ENCODE measurements at places on chromosomes 11 and 22. TPM values are rescaled to one million over a fixed set of nuclear protein-coding genes. Genes with fewer than 3 reads are reported as not detected.
A peak's percentile ranks its signal among the peaks of the same experiment; 100 is the strongest.

Gene LRRC32
- total RNA-seq: 25.8 TPM

Gene CARD18
- under 0.01 TPM for total RNA-seq

Gene LGR4
- total RNA-seq: 12.2 TPM

Gene SWAP70
- total RNA-seq: 63.0 TPM

Gene GAL3ST1
- not detected for total RNA-seq

Gene ADAMTS8
- not detected for total RNA-seq

Gene KCNJ11
- total RNA-seq: not detected

Gene C1QTNF5
- 6.5 TPM for total RNA-seq

Gene ACR
- total RNA-seq: not detected

Gene SLC5A4
- total RNA-seq: not detected

Gene SNRPD3
- 84.2 TPM for total RNA-seq

Gene PLA2G3
- 0.43 TPM for total RNA-seq

Gene ANO9
- total RNA-seq: not detected

Gene HBB
- not detected for total RNA-seq

Gene PTGDR2
- under 0.01 TPM for total RNA-seq

GRCh38 chr11:122799406-122800105 lies 38.7 kb upstream of the CRTAM start:
- peak; percentile 45 for DNase-seq

- DNase-seq: peak; percentile 57
Observed at GRCh38 chr11:60939855-60940254, 12.1 kb downstream of the SLC15A3 start.

DNA sequence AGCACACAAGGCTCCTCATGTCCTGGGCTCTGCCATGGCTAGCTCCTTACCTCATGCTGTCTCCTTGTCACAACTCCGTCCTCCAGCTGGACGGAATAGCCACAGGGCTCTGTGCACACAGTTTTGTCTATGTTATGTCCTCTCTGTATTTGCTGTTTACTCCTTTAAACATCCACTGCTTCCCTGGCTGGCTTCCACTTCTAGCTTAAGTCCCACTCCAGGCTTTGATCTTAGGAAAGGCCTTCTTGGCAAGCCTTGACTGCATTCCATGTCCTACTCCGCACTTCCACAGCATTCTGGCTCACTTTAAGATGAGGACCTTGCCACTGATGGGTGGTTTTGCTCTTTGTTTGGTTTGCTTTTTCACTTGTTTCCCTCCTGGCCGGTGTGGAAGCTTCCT lies 22.9 kb upstream of the ROBO3 start:
- no peak for DNase-seq

DNA sequence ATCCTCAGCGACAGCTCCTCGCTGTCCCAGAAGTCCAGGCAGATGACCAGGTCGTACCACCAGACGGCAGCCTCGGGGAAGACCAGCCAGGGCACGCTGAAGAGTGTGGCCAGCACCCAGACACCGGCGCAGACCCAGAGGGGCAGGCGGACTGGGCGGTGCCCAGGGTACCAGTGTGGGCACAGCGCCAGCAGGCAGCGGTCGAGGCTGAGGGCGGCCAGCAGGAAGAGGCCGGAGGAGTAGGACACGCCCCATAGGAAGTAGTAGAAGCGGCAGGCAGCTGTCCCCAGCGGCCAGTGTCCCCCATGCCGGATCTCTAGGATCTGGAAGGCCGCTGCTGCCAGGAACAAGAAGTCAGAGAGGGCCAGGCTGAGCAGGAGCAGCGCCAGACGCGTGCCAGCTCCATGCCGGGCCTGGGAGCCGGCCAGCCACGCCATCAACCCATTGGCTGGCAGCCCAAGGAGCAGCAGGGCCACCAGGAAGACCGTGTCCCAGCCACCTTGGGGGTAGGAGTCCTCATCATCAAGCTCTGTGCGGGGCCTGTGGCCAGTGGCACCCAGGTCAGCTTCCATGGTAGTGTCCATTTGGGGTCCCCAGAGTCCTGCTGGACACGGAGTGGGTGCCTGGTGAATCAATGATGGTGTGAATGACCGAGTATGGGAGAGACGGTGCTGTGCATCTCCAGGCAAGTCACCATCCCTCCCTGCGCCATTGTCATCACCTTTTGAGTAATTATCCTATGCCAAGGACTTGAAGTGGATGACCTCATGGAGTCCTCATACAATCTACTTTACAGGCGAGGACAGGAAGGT lies at the start of gene GPR152:
Gene GPR152, minus strand, starts transcription at position 589 of the 812 bp plus-strand sequence. Its CDS starts 5 bp downstream, at position 584.
- no peak for DNase-seq

- DNase-seq: no peak
Observed at GRCh38 chr11:24524156-24524555, 27.3 kb downstream of the LUZP2 start.

DNA sequence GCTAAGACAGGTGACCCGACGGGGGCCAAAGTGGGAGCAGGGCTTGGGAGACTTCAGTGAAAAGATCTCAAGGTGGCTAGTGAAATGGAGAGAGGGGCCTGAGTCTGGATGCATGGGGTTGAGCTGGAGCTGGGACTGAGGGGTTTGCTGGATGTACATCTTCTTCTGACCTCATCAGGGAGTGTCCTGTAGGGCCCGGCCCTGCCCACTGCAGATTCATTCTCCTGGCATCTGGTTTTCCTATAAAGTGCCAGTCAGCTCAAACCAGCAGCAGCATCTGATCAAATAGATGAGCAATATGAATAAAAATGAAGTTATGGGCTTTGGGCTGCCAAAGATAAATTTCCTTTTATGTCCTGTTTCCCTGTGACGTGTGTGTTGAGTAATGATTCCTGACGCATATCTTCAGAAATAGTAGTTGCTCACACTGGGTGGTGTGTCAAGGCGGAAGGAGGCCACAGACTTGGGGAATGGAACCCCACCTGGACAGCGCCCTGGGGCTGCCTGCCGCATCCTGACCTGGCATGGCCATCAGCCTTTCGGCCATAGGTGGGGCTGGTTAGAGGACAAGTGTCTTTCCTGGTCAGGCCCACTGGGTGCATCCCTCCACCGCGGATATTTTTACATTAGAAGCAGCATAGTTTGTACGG lies 135.4 kb downstream of the OSBP2 start:
- peak; percentile 70 for DNase-seq

- DNase-seq: no peak
Observed at GRCh38 chr11:2536440-2536989, 91.7 kb downstream of the KCNQ1 start.

- DNase-seq: peak; percentile 28
Observed at GRCh38 chr11:95148406-95148805, 58.8 kb downstream of the ENDOD1 start.

GRCh38 chr11:77783025-77783424 lies 37.5 kb downstream of the RSF1 start:
- no peak for DNase-seq

- peak; percentile 81 for DNase-seq
Observed at GRCh38 chr11:116874251-116874650, 36.8 kb upstream of the APOA1 start.

- no peak for DNase-seq
Observed at GRCh38 chr11:14029440-14029839, 66.9 kb downstream of the SPON1 start.

GRCh38 chr11:132743601-132744000 lies 788.7 kb downstream of the OPCML start:
- DNase-seq: no peak

- peak; percentile 28 for DNase-seq
Observed at GRCh38 chr11:11157185-11157584, 195.9 kb downstream of the CSNK2A3 start.

GRCh38 chr11:132883241-132883640 lies 649.1 kb downstream of the OPCML start:
- DNase-seq: no peak

DNA sequence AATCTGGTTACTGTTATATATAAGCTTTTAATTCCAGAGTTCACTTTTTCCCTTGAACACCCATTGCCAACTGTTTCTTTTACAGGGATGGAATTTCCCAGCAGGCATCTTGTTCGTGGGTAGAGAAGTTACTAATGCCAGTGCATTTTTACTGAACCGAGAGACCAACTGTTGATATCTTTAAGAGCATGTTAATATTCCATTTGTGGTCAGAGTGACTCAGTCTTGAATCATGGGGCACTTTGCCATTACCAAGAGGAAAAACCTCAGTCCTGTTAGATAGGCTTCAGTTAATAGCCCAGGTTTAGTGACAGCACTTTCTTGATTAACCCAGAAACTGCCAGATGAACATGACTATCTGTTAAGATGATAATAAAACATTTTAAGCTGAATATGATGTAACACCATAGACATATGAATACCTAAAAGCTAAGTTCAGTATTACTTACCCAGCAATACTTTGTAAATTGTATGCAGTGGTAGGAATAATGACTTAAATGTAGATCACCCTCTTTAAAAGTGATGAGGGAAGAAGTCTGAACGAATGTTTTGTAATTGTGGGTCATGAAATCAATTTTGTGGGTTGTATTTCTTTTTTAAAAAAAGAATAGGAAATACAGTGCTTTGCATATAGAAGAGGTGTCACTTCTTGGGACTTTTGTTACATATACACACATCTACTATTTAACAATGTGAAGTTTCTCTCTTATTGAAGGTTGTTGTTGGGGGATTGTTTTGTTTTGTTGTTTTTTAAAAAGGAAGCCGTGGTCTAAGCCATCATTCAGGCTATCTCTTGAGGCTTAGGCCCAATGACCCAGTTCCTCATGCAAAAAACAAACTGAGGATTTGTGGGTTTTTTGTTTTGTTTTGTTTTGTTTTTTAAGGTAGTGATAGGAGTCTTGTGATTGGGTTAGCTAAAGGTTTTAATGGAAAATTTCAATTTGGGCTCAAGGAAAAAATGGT lies 79.2 kb upstream of the GRIK4 start:
- DNase-seq: peak; percentile 98

GRCh38 chr11:122304973-122305372 lies 189.0 kb upstream of the BLID start:
- no peak for DNase-seq

GRCh38 chr11:129590753-129591475 lies 215.3 kb downstream of the BARX2 start:
- DNase-seq: no peak

DNA sequence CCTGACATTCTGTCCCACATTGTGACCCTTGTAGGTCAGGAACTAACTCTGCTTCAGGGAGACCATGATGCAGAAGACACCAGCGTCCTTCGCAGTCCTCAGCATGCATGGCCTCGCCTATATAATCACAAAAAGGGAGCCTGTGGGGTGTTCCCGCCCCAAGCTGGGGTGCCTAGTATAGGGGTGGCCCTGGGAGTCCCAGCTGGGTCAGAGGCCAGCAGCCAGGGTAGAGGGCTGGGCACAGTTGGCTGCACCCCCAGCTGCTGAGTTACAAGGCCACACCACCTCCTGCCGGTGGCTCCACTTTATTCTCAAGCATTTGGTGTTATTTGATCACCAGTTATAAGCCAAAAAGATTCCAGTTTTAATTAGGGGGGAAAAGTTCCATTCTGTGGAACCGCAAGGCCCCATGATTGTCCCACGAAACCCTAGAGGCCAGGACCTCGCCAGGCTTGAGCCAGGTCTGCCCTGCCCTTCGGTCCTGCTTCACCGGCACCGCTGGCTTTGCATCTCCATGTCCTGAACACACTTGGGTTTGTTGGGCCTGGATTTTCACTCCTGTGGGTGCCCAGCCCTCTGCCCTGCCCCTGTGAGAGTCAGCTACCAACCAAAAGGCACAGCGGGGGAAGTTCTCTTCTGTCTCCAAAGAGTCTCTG lies 15.0 kb upstream of the GNB1L start:
- no peak for DNase-seq

DNA sequence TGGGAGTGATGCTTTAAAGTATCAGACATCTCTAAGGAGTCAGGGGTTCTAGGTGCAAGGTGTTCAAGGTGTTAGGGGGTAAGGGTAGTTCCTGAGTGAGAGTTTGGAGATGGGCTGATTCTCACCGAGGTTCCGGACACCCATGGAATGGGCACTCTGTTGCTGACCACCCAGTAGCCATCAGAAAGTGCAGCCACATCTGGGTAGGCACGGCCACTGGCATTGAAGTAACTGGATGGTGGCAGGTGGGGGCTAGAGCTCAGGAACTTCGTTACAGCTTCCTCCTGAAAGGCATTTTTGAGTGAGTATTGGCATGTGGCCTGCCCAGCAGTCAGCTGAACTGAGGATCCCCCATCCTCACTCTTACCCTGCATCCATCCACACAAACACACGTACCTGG lies 3.0 kb upstream of the TAF10 start:
- no peak for DNase-seq

DNA sequence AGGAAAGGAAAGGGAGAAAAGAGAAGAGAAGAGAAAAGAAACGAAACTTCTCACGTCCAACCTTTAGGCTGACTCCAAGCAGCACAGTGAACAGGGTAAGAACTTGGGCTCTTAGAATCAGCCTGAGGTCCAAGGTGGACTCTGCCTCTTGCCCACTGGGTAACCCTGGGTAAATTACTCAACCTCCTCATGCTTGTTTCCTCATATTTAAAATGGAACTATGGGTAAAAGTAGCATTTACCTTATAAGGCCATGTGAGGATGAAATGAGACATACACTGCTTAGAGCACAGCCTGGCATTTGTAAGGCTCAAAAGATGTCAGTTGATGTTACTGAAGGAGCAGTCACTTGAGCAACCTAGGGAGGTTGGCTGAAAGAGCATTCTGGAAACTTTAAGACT lies 107.9 kb downstream of the C11orf58 start:
- peak; percentile 8 for DNase-seq

- DNase-seq: no peak
Observed at GRCh38 chr11:95239871-95240649, 9.1 kb upstream of the SESN3 start.

- DNase-seq: no peak
Observed at GRCh38 chr11:48116437-48117228, 100.0 kb upstream of the OR4B1 start.

GRCh38 chr11:15780837-15781236 lies 575.5 kb downstream of the SOX6 start:
- no peak for DNase-seq

DNA sequence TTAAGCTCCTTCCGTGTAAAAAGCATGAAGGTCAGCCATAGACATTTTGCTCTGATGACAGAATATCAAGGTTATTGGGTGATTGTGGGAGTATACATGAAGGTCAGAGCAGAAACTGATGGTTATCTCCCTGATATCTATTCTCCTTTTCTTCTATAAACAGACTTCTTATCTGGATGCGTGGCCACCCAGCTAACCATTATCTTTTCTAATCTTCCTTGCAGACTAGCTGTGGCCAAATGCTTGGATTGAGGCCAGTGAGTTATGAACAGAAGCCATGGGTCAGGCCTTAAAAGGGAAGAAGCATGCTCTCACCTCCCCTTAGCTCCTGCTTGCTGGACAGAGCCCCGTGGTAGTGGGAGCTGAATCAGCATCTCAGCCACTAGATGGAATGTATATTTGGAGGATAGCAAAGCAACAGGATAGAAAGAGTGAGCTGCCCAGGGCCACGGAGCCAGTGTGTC lies 31.3 kb upstream of the LRRC55 start:
- peak; percentile 56 for DNase-seq

DNA sequence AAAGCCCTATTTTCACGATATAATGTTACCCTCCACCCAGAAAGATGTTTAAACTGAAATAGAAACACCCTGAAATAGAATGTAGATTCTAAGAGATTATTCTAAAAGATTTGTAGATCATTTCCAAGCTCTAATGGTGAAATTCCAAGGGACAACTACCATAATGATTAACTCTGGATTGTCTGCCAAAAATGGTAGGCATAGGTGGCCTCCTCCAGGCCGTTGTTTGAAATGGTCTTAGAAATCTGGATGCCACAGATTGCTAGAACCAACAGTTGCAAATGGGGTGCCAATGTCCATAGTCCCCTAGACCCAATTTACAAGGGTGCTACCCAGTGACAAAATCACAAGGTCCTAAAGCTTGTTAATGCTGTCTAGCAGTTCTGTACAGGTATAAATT lies 6.7 kb upstream of the SLC6A5 start:
- no peak for DNase-seq

- DNase-seq: peak; percentile 73
Observed at GRCh38 chr11:68206211-68206610, 6.9 kb downstream of the KMT5B start.
